Left kidney (tissue), 8 donors: ENCODE measurements at places on chromosomes 7 and 10. TPM values are rescaled to one million over a fixed set of nuclear protein-coding genes. Genes with fewer than 3 reads are reported as not detected.

The UBE2D1 gene
- 42.8 TPM for polyA plus RNA-seq

The FGF8 gene
- polyA plus RNA-seq = 7.1 TPM

The EVX1 gene
- 0.07 TPM for polyA plus RNA-seq

The SLC39A12 gene
- not detected for polyA plus RNA-seq

DNA sequence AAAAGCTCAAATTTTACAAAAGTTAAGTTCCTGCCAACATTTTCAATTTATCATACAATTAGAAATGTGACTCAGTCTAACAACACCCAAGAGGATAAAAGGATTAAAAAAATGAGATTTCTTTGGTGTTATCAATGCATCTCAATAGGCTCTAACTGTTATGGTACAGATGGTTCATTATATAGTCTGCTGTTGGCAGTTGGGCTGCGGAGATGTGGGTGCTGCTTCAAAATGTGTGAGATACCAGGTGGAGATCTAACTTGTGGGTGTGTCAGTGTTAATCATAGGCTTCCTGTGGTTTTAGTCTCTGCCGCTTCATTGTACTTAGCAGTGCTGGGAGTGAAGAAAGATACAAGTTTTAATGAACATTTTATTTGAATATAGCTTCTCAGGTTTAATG is 231.2 kb downstream of the EXOC4 start:
- DNase-seq = no peak

DNA sequence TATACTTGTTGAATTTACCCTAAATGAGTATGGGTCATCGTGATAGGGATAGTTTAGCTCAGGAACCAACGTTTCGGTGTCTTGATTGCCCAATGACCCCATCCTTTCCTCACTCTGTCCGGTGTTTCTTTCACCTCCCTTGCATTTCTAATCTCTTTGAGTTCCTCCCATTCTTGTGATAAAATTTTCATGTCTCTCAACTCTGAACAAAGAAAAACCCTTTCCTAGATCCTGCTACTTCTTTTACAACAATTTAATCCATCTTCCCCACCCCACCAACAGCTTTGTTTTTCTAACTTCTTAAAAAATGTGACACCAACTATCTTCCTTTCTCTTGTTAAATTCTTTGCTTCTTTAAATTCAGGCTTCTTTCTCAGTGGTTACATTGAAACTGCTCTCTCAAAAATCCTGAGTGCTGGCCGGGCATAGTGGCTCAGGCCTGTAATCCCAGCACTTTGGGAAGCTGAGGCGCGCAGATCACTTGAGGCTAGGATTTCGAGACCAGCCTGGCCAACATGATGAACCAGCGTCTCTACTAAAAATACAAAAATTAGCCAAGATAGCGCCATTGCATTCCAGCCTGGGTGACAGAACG is 130.3 kb upstream of the MINDY3 start:
- DNase-seq = no peak

GRCh38 chr7:147412782-147413556 is 1177.6 kb upstream of the C7orf33 start:
- no peak for DNase-seq

DNA sequence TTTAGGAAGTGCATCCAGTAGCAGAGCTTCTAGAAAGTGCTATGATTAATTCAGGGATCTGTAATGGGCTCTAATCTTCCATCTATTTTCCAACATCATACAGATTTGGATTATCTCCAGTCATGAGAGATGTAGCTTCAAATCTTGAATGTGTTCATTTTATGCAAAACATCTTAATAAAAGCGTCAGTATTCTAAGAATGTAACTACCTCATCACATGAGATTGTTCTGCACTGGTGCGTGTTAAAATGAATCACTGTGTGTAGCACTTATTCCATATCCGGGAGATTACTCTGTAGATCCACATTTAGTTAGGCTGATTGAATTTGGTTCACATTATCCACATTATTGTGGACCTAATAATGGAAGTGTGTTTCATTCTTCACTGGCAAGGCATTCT is 344.9 kb upstream of the CHRM2 start:
- no peak for DNase-seq

- DNase-seq = peak; percentile 98
Observed at GRCh38 chr7:44082541-44083207, 344 bp upstream of the POLM start.

DNA sequence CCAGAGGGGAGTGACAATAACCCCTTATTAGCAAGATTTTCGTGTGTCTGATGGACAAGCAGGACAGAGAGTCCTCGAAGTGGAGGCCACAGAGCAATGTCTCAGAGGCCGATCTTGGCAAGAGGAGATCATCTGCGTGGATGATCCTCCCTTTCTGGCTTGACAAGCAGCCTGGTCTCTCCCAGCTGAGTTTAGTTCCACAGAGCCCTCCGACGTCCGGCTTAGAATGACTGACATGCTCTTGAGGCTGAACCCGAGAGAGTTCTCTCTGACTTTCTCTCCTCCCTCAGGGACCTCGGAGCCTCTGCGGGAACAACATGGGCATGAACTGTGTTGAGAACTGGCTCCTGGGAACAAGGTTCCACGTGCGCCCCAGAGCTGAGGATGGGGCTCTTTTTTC is 180.7 kb upstream of the PFKP start:
- no peak for DNase-seq
